ENCODE measurements at places on chromosomes 16 and 17. TPM values are rescaled to one million over a fixed set of nuclear protein-coding genes. Genes with fewer than 3 reads are reported as not detected.

The PPP1R27 gene
- not detected for total RNA-seq

- H3K36me3 ChIP-seq = peaks cover 37% of the 10 kb centered on the region
- H3K4me1 ChIP-seq = peaks cover 28% of the 10 kb centered on the region
- no peaks in the 10 kb centered on the region for H3K27me3 ChIP-seq
These were observed 1.2 kb downstream of the PRPF8 start for GRCh38 chr17:1683459-1683858.

The KRT32 gene
- total RNA-seq = not detected

DNA sequence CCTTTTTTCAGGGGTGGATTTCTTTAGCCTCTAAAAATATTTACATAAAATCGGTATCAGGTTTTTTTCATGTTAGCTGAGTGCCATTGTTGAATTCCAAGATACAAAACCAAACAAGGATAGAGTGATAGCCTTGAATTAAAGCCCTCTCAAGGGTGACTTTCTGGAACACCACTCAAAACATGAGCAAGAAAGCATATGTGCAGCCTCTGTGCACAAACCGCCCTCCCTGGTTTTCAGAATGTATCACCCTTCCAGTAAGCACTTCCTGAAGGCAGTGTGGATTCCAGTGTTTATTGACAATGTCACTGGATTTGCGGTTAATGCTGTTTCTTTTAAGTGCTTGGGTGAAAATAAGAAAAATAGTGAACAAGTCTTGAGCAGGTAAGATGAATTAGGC lies 597.7 kb downstream of the TMEM114 start:
- no peak overlapping the region for H3K27ac ChIP-seq
- H3K4me3 ChIP-seq = no peak overlapping the region
- DNase-seq = no peak

GRCh38 chr16:89108416-89108815 lies 14.8 kb downstream of the ACSF3 start:
- no peak overlapping the region for H3K4me3 ChIP-seq
- no peak overlapping the region for H3K27ac ChIP-seq
- H3K36me3 ChIP-seq = peaks cover 13% of the 10 kb centered on the region
- no peaks in the 10 kb centered on the region for H3K4me1 ChIP-seq

DNA sequence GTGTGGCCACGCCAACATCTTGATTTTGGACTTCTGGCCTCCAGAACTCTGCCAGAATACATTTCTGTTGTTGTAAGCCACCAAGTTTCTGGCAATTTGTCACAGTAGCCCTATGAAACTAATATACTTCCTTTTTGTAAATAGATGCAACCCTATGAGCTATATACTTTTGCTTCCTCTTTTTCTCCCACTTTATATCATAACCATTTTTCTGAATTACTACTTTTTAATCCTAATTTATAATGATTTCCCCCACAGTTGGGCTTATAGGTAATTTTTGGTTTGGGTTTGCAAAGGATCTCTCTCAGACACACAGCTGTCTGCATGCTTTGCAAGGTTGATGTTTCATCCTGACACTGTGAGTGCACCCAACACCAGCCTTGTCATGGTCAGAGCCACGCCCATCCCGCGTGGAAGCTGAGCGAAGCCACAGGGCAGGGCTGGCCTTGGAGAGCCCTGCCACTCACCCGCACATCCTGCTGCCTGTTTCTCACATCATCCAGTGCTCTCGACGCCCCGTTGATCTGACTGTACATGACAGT lies 5.8 kb downstream of the TRIM25 start:
- peaks cover 69% of the 10 kb centered on the region for H3K36me3 ChIP-seq
- peaks cover 47% of the 10 kb centered on the region for H3K4me1 ChIP-seq
- H3K27ac ChIP-seq = peak overlapping the region; percentile 54

The SMPD3 gene
- 0.06 TPM for total RNA-seq

DNA sequence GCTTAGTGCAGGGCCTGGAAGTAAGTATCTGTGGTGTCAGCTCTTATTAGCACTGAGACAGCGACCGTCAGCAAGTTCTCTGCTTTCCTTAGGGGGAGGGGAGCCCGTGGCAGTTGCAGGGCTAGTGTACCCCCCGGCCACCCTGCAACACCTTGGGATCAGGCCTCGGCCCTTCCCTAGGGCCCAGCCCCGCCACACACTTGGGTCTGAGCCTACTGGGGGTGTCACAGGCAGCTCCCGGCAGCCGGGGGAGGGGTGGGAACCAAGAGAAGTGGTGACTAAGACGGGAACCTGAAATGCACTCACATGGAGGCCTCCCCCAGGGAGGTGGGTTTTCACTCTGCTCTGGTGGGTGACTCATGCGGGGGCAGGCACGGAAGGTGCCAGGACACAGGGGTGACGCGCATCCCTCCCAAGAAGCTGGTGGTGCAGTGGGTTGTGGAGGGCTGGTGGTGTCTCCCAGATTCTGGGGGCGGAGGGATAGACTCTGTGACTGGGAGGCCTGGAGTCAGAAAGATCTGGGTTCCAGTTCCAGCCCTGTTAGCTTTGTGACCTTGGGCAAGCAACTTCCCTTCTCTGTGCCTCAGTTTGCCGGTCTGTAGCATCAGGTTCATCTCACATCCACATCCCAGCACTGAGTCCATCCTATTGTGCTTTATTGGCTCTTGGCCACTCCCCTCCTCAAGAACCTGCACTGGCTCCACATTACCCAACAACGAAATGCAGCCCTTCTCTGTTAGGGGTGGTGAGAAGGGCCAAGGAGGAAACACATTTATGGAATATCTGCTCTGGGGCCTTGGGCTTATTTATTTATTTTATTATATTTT lies 44.5 kb downstream of the LAT start:
- no peaks in the 10 kb centered on the region for H3K36me3 ChIP-seq
- peak overlapping the region; percentile 88 for H3K27ac ChIP-seq
- peak overlapping the region; percentile 25 for H3K4me3 ChIP-seq
- no peaks in the 10 kb centered on the region for H3K27me3 ChIP-seq

DNA sequence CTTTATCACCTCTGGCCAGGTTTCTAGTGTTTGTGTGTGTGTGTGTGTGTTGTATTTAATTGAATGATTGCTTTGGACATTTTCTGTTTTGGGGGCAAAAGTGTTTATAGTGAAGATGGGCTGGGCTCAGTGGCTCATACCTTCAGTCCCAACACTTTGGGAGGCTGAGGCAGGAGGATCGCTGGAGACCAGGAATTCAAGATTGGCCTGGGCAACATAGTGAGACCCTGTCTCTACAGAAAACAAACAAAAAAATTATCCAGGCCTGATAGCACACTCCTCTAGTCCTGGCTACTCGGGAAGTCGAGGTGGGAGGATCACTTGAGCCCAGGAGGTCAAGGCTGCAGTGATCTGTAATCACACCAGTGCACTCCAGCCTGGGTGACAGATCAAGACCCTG lies 37.5 kb downstream of the RPA1 start:
- no peak for DNase-seq
- peaks cover 33% of the 10 kb centered on the region for H3K4me1 ChIP-seq
- peaks cover 24% of the 10 kb centered on the region for H3K36me3 ChIP-seq
- no peak overlapping the region for H3K4me3 ChIP-seq
- no peaks in the 10 kb centered on the region for H3K27me3 ChIP-seq

The ZDHHC1 gene
- total RNA-seq = 0.76 TPM

DNA sequence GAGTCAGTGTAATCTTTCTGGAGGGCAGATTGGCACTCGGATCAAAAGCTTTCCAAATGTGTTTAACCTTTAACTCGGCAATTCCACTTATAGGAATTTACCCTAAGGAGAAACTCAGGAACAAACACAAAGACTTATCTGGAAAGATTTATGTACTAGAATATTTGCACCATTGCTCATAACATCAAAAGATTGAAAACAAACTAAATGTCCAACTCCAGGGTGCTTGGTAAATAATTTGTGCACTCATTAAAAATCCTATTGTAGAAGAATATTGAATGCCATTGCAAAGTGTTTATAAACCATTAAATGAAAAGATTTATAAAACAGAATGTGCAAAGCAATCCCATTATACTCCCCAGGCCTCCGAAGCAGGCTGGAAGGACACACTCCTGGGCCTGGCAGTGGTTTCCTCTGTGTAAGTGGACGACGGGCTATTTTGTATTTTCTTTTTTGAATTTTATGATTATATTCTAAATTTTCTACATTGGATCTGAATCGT lies 18.7 kb upstream of the RBFOX3 start:
- no peaks in the 10 kb centered on the region for H3K4me1 ChIP-seq
- H3K36me3 ChIP-seq = no peaks in the 10 kb centered on the region
- no peak overlapping the region for H3K27ac ChIP-seq

Data from activated naive CD8-positive, alpha-beta T cell treated with anti-CD3 and anti-CD28 coated beads for 36 hours (primary cell).